ENCODE measurements at places on chromosomes 4 and X.

DNA sequence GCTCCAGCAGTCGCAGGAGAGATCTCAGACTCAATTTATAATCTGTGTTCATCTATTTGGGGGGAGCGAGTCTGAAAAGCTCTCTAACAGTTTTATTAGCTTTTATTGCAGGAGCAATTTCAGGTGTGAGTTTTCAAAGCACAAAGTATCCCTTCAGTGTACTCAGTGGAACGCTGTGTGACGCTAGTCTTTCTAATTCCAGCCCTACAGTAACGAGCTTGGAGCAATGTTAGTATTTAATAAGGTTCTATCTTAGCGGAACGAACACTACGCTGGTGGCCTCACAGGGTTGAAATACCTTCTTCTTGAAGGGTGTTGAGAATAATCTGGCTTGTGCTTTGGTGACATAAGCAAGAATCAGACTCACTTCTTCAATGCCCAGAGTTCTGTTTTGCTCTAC lies 8.4 kb downstream of the HS3ST1 start:
- DNase-seq = no peak

DNA sequence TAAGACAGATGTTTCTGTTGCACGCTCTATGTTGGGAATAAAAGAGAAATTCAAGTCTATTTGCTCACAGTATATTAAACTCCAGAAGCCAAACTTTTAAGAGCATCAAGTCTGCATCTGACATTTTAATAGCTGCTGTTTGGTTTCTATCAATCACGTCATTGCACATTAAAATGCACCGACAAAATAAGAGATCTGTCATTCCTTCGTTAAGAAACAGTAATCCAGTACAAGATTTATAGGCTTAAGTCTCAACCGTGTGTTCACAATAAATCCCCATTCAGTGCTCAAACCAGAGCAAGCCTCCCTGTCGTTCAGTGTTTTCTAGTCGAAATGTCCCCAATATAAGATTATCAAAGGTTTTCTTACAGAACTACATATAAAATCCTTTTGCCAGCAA lies 89.0 kb upstream of the BMPR1B start:
- DNase-seq = no peak

DNA sequence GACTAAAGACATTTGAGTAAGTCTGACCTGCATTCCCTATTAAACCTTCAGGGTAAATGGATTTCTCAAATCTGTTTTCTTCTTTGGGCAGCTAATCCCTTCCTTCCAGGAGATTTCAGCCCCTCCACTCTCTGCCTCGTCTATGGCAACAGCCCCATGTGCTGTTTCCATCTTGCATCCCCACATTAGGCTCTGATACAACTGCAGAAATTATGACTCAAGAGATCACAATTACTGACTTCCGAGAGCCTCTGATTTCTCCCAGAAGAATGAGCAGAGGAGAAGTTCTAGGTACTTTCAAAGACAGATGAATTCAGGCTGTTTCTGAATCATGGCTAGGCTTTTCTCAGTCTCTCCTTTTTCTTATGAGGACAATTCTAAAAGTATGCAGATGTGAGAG lies 38.7 kb downstream of the RAI2 start:
- no peak for DNase-seq

- DNase-seq = no peak
These were observed 112.5 kb downstream of the ANAPC10 start for GRCh38 chr4:144985531-144985930.

GRCh38 chrX:45735571-45735970 lies 534.9 kb upstream of the DIPK2B start:
- DNase-seq = no peak

- DNase-seq = no peak
These were observed 14.7 kb upstream of the PDE6B start for GRCh38 chr4:610411-611261.

- DNase-seq = no peak
These were observed 9.0 kb downstream of the RNF150 start for GRCh38 chr4:141124224-141124623.

DNA sequence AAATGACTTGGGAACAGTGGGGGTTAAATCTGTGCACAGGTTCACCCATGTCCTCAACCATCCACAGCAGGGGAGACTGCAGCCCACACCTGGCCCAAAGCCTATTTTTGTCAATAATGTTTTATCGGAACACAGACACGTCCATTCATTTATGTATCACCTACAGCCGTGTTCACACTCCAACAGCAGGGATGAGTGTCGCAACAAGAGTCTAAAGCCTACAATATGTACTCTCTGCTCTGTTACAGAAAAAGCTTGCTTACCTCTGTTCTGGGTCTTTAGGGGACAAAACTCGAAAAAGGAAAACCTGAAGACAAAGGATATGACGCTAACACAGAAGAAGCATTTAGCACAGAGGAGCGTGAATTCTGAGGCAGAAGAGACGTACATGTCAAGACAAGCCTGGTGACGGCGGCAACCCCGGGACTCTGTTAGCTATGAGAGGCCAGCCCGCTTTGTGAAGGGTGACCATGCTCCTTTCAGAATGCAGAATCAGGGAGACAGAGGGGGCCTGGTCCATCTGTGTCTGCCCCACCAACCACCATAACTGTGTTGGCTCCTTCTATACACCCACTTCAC lies 45.5 kb downstream of the AFAP1 start:
- no peak for DNase-seq

DNA sequence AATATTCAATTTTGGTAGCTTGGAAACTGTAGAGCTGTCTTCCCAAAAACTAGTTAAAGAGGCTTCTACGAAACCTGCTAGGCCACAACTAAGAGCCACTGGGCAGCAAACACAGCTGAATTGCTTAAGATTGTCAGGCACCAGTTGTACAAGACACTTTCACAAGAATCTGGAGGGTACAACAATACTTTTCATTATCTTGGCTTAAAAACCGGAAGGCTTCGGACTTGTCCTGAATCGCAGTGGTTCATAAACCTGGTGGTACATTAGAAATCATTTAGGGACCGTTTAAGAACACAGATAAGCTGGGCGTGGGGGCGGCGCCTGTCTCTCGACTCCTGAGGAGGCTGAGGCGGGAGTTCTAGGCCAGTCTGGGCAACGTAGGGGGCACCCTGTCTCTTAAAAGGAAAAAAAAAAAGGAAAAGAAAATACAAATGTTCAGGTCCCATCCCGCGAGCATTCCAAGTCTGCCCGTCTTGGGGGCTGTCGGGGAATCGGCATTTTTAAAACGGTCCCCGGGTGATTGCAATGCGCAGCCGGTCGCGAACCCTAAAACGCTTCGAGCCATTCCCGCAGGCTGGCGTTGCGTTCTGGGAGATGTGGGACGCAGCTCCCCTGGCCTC lies 763 bp downstream of the PYURF start:
- no peak for DNase-seq

DNA sequence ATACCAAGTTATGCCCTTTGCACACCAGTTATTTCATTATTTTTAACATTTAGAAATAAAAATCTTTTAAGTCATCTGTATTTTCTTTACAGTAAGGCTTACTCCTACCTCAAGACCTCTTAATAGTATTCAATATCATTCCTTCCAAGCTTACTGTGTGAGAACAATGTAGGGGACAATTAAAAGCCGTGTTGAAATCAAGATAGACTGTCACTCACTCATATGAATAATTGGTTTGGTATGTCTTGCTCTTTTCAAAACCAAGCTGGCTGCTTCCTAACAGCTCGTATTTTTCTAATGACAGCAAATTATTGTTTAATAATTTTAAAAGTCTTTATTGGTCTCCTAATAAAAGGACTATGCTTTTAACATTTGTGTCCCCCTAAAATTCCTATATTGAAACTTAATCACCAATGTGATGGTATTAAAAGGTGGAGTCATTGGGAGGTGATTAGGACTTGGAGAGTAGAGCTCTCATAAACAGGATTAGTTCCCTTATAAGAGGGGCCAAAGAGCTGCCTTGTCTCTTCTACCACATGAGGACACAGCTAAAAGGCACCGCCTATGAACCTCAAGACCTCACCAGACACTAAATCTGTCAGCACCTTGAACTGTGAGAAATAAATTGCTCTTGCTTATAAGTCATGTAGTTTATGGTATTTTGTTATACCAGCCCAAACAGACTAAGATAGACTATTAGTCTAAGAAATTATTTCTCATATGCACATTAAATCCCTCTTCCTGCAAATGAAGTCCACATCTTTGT lies 4.1 kb downstream of the ABCB7 start:
- DNase-seq = no peak

DNA sequence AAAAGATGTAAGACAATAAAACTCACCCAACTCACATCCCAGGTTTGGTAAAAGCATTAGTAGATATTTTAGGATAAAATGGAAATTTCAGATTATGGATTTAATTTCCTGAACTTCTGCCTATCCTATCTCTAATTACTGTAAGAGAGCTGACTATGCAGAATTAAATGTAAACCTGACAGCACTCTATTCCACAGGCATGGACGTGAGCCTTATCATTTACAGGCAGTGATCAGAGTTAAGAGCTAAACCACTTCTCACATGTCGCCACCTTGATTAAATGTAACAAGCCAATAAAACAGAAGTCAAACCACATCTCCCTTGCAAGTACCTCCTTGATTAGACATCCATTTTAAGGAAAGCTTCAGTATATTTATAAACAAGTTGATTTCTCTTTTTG lies 97.5 kb upstream of the CBR4 start:
- DNase-seq = no peak

DNA sequence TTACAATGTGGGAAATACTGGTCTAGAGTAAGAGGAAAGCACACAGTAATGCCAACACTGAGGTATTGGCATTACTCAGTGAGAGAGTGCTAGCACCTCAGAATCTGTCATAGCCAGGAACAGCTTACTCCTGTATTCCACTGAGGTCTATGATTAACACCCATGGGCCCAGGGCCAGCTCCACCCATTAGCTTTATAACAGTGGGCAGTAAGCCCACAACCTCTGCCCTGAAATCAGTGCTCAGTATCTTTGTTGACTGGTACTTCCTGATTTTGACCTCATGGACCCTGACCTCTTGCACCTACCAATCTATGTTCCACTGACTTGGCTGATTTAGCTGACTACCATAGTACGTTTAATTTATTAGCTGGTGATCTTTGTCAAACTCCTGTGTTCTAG lies 56.1 kb downstream of the LANCL3 start:
- no peak for DNase-seq

- no peak for DNase-seq
These were observed 79.4 kb downstream of the ABLIM2 start for GRCh38 chr4:8079031-8079885.

DNA sequence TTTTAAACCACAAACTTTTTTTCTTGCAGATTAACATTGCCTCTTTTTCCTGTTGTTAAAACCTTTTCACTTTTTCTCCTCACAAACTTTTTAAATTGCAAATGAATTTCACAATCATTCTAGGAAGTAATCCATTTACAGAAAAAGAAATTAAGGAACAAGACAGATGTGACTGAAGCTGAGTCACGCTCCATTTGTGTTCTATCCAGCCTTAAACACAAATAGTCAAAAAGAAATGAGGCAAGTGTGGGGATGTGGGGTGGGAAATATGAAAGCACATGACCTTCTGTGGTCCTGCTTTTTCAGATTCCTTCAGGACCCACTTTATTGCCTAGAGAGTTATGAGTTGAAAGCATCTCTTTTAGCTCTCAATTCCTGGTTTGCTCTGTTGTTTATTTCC lies 197.0 kb downstream of the ADGRL3 start:
- no peak for DNase-seq

GRCh38 chr4:23105759-23106370 lies 413.1 kb downstream of the GBA3 start:
- DNase-seq = no peak

DNA sequence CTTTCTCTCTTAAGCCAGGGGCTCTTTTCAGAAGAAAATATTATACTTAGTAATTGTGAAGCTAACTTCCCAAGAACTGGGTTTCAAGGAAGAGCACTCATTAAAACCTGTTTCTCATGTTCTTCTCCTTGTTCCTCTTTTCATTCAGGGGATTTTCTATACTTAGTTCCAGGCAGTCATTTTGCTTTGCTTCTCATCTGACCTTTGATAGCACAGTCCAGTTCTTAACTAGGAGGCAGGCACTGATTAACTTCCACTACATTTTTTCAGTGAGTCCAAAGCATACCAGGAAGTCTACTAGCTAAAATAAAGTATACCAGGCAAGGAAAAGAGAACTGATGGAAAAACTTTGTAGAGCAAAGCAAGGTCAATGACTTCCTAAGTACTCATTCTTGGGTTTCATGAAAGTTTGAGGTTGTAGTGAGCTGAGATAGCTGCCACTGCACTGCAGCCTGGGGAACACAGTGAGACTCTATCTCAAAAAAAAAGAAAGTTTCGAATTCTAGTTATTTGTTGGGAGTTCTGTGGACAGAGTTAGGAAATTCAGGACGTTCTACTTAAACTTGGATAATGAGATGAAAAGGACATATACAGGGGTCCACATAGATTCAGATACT lies 190.1 kb upstream of the HS3ST1 start:
- DNase-seq = no peak

GRCh38 chr4:2079926-2080325 lies 20.8 kb downstream of the NAT8L start:
- no peak for DNase-seq

DNA sequence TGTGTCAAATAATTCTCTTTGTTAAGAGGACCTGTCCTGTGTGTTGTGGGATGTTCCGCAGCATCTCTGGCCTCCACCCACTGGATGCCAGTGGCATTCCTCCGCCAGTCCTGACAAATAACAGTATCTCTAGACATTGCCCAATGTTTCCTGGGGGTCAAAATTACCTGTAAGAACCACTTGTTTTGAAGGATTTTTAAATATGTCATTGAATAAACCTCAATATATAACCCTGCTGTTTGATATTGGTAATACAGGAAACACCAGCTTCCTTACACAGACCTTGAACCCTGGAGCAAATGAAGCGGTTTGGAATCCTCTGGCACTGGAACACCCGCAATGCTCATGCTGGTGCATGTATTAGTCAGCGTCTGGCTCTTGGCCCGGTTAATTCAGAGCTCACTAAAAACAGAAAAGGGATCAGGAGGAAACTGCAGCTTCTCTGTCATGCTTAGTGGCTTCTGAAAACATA lies 101.3 kb downstream of the TBL1X start:
- DNase-seq = no peak

DNA sequence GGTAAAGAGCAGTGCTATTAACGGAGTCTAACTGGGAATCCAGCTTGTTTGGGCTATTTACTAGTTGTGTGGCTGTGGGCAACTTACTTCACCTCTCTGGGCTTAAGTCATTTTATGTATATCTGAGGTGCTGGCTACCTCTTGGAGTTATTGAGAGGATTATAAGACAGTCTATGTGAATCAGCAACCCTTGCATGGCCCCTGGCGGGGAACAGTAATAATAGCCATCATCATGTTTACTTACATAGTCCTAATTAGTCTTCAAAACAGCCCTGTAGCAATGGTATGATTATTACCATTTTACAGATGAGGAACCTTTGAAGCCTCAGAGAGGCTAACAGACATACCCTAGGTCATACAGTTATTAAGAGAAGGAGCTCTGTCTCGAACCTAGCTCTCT lies 1.5 kb downstream of the HPRT1 start:
- DNase-seq = no peak

GRCh38 chr4:174036576-174036975 lies 246.9 kb downstream of the FBXO8 start:
- DNase-seq = no peak

DNA sequence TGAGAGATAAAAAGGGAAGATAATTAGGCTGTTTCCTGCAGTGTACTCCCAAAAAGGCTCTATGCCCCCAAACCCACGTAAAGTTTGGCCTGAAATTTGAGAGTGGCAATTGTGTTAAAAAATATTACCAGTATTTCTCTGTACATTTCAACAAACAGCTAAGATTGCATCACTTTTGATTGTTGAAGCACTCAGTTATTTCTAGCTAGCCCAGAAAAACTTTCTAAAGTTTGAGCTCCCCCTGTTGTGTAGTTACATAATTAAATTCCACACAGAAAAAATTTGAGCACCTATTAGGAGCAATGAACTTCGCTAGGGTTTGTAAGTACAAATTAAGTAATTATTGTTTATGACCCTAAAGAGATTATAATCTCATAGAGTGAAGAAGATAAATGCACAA lies 109.4 kb downstream of the DLG3 start:
- DNase-seq = no peak
